ENCODE measurements at places on chromosomes 3 and 15. TPM values are rescaled to one million over a fixed set of nuclear protein-coding genes. Genes with fewer than 3 reads are reported as not detected.
A peak's percentile ranks its signal among the peaks of the same experiment; 100 is the strongest.

The LSAMP gene
- total RNA-seq = 4.5 TPM

The TRPM1 gene
- not detected for total RNA-seq

The USP4 gene
- total RNA-seq = 11.2 TPM

The COLQ gene
- total RNA-seq = 1.1 TPM

The BSN gene
- total RNA-seq = under 0.01 TPM

The GOLGA6L7 gene
- total RNA-seq = not detected

The C15orf62 gene
- total RNA-seq = not detected

DNA sequence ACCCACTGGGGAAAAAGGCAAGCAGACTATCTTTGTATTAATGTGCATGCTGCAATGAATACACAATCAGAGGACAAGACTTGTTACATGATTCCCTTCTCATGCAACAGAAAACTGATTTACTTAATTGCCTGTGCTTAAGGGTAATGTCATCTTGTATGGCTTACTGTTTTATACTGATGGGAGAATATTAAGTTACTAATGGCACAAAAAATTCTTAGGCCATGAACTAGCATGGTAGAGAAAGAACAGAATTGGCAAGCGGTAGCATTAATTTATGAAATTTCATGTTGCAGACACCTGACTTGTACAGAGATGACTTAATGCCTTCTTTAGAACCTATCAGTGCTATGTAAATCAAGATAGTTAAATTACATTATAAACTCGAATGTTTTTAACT lies 282.3 kb downstream of the CNTN3 start:
- H3K27ac ChIP-seq = no peak overlapping the region
- no peak overlapping the region for H3K4me3 ChIP-seq
- peaks cover 18% of the 10 kb centered on the region for H3K36me3 ChIP-seq
- no peaks in the 10 kb centered on the region for H3K27me3 ChIP-seq
- H3K4me1 ChIP-seq = no peaks in the 10 kb centered on the region

DNA sequence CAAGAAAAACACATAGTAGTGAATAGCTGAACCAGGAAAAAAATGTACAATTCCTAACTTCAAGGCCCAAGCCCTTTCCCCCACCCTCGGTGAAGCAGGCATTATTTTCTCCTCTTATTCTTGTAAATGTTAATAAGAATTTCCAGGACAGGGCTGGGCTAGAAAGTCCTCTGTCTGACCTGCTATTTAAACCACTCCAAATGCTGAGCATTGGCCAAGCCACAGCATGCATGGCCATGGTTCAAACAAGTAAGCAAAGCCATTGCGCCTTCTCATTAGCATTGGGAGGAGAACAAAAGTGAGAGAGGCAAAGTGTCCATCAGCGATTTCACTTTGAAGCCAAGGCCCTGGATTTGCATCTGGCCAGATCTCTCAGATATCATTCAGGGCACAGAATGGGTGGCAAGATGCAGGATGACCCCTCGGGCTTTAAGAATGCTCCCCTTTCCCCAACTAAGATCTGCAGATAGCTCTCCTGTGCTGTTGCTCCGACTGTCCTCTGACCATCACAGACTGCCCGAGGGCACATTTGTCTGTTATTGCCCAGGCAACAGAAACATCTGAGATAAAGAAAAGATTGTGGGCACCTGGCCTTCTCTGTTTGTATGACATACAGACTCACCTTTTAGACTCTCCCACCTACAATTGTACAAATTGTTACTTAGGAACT lies 46.3 kb downstream of the CEMIP start:
- peaks cover 10% of the 10 kb centered on the region for H3K36me3 ChIP-seq
- no peak overlapping the region for H3K4me3 ChIP-seq
- H3K27me3 ChIP-seq = no peaks in the 10 kb centered on the region
- no peaks in the 10 kb centered on the region for H3K4me1 ChIP-seq
- DNase-seq = peak; percentile 58

DNA sequence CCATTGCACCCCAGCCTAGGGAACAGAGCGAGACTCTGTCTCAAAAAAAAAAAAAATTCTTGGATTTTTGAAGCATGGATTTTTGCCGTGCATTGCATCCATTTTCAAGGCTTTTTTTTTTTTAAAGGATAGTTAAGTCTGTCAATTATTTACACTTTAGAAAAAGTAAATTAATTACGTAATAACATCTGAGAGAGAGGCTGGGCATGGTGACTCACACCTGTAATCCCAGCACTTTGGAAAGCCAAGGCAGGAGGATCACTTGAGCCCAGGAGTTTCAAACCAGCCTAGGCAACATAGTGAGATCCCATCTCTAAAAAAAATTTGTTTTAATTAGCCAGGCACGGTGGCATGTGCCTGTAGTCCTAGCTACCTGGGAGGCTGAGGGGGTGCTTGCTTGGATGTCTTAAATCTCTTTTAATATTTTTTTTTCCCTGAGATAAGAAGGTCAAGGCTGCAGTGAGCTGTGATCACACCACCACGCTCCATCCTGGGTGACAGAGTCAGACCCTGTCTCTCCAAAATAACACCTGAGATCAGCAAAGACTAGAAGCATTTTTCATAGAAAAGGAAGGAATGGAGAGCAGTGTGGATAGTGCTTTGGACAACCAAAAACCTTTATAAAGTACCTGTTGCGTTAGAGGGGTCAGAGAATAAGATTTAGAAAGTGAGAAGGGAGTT lies 6.8 kb upstream of the SENP7 start:
- H3K27me3 ChIP-seq = 0 out of 2 replicates have a peak, but pooled peaks cover 7% of the 10 kb centered on the region
- H3K36me3 ChIP-seq = no peaks in the 10 kb centered on the region
- no peak for DNase-seq
- no peak overlapping the region for H3K27ac ChIP-seq
- H3K4me3 ChIP-seq = no peak overlapping the region

DNA sequence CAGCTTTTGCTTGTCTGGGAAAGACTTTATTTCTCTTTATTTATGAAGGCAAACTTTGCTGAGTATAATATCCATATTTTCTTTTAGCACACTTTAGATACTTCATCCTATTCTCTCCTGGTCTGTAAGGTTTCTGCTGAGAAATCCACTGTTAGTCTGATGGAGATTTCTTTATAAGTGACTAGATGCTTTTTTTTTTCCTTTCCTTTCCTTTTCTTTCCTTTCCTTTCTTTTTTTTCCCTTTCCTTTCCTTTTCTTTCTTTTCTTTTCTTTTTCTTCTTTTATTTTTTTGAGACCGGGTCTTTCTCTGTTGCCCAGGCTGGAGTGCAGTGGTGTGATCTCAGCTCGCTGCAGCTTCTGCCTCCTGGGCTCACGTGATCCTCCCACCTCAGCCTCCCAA lies 38.4 kb downstream of the TOPAZ1 start:
- no peak overlapping the region for H3K4me3 ChIP-seq
- DNase-seq = no peak
- no peaks in the 10 kb centered on the region for H3K36me3 ChIP-seq
- H3K27ac ChIP-seq = no peak overlapping the region
- no peaks in the 10 kb centered on the region for H3K4me1 ChIP-seq

DNA sequence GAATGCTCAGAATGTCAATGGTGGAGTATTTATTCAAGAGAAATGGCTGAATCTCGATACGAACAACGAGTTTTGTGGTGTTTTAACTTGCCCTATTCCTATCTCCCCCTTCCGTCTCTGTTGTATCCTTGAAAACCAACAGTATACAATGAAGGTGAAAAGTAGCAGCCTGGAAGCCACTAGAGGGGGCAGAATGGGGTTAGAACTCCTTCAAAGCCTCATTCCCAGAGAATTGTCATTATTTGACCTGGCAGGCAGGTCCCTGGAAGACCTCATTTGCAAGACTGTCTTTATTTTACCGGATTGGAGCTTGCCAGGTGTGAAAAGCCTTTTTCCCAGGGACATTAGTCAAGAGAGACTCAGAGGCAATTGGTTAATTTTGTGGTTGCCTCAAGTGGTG lies 139.4 kb downstream of the LRRC28 start:
- peaks cover 8% of the 10 kb centered on the region for H3K4me1 ChIP-seq
- no peak overlapping the region for H3K4me3 ChIP-seq
- H3K27me3 ChIP-seq = no peaks in the 10 kb centered on the region
- H3K27ac ChIP-seq = no peak overlapping the region

Measured in GM23248 (cell line).